Thymus (tissue), 14 donors: ENCODE measurements at places on chromosomes 2 and 18.
A peak's percentile ranks its signal among the peaks of the same experiment; 100 is the strongest.

DNA sequence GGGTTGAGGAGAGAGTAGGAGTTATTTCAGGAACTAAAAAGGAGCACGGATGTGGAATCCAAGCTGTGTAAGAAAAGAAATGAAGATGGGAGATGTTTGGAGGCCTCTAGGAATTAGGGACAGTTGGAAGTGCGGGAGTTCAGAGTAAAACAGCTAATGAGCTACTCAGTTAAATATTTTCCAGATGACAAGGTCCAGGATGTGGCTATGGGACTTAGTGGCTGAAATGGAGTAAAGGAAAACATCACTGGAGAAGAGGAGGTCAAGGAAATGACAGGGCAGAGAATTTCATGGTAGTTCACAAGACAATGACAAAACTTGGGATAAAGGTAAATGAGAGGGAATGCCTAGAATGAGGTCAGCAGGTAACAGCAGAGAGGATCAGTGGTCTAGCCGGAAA is 13.0 kb downstream of the GPR155 start:
- DNase-seq, result no peak

- DNase-seq, result peak; percentile 79
Observed at GRCh38 chr2:196183528-196184231, 12.3 kb upstream of the STK17B start.

- DNase-seq, result no peak
Observed at GRCh38 chr18:7789856-7790552, 222.9 kb downstream of the PTPRM start.

DNA sequence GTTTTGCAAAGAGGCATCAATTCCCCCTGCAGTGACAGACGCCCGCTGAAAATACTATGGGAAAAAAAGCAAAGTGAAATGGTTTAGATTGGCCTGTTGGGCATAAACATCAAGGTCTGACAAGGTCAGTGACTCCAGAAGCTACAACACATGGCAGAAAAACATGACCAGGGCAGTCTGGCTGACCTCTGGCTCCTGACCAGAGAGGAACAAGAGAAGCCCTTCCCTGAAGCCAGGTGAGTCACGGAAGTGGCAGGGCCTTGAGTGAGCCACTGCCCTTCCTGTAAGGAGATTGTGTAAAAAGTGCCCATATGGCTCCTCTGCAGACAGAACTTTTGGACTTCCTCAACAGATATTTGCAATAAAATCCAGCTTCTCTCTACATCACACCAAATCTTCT is 72.0 kb downstream of the DNER start:
- no peak for DNase-seq

GRCh38 chr2:45699032-45699658 is 47.7 kb downstream of the PRKCE start:
- DNase-seq, result no peak
